ENCODE measurements at places on chromosomes 16 and 17.

GRCh38 chr17:59848778-59849177 is 44.0 kb downstream of the TUBD1 start:
- DNase-seq = peak; percentile 74

GRCh38 chr17:364308-364707 is 11.7 kb upstream of the RPH3AL start:
- no peak for DNase-seq

DNA sequence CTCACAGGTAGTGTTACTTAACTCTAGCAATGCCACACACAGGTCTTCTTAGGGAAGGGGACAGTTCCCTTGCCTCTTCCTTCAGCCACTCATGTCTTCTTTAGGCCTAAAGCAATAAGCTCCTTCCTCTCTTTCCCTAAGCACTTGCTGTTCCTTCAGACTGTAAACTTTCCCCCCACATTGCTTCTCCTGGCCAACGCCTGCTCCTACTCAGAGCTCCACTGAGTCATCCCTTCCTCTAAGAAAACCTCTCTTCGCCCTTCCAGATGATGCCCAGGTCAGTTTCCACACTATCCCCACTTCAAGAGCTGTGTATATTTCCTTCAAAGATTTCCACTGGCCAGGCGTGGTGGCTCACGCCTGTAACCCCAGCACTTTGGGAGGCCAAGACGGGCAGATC is 12.5 kb upstream of the EPOP start:
- no peak for DNase-seq

- no peak for DNase-seq
These were observed 3.0 kb downstream of the KRT27 start for GRCh38 chr17:40779181-40779909.

DNA sequence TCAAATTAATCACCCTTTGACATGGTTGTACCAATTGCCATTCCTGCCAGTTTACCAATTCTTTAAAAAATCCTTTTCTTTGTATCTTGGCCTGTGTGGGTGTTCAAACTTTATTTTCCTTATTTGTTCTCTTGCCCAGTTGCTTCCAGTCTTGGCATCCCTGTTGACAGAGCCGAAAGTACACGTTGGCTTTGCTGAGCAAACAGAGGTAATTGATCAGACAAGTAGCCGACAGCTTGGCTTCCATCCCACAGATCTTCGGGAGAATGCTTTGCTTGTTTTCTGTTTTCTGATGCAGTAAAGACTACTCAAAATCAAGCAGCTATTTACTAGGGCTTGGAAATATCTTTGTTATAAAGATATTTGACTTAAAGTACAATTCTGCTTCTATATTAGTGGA is 506.8 kb upstream of the SALL1 start:
- DNase-seq = no peak
